Activated T-cell treated with anti-CD3 and anti-CD28 coated beads for 48 hours (primary cell): ENCODE measurements at places on chromosomes 6 and 20.

DNA sequence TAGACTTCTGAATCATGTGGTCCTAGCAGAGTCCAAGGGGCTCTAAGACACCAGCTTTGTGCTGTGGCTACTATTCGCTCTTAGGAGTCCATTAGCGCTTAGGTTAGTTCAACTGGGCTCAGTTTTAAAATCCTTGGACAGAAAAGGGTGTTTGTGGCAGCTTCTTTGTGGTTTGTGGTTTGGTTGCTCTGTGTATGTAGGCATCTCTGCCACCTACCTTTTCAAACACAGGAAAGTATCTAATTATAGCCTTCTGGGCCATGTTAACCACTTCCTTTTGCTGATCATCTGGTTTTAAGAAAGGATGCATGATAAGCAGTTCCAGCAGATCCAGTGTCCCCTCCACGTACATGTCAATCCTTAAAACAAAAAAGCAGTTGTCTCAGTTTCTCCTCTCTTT, 10.8 kb downstream of the GSTA4 start:
- DNase-seq: no peak

GRCh38 chr6:145648149-145648548, 87.2 kb downstream of the EPM2A start:
- no peak for DNase-seq

GRCh38 chr6:113671421-113671820, 185.7 kb upstream of the MARCKS start:
- DNase-seq: no peak

DNA sequence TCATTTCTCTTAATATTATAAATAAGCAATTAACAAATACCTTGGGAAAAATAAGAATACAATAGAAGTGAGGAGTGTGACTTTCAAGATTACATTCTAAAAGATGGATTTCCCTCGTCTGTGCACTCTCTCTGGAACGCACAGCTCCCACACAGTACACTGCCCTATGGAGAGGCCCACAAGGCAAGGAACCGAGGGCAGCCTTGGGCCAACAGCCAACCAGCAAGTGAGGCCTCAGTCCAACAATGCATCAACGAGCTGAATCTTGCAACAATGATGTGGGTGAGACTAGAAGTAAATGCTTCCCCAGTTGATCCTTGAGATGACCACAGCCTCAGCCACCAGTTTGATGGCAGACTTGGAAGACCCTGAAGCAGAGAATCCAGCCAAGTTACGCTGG, 34.5 kb upstream of the AVP start:
- no peak for DNase-seq
